ENCODE measurements at places on chromosomes 2 and 18.

DNA sequence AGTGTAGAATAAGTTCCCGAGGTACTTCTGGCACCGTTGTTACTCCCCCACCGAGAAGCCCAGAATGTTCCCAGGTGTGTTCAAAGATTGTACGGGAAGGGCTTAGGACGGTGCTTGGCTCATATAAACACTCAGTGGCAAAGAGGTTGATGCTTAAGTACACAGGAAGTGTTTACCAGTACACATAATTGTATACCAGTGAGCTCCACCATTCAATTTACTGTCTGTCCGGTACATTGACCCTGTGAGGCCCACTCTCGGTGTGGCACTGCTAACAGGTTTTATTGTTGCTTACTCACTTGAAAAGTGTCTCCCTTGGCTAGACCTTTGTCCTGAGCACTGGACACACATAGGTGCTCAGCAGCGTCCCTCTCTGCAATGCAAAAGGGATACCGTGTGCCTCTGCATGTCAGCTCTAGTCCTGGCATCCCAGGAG lies 191.0 kb downstream of the NEDD4L start:
- no peak for DNase-seq

- peak; percentile 35 for DNase-seq
Observed at GRCh38 chr2:58845011-58845410, 603.9 kb upstream of the FANCL start.

GRCh38 chr2:74436848-74437695 lies 4.7 kb downstream of the RTKN start:
- no peak for DNase-seq

GRCh38 chr2:106168657-106169056 lies 25.4 kb downstream of the UXS1 start:
- no peak for DNase-seq

All from NCI-H774 (cell line).